ENCODE measurements at places on chromosomes 11 and 22. TPM values are rescaled to one million over a fixed set of nuclear protein-coding genes. Genes with fewer than 3 reads are reported as not detected.

GRCh38 chr22:47342446-47342845 is 580.0 kb downstream of the TBC1D22A start:
- no peak for DNase-seq

DNA sequence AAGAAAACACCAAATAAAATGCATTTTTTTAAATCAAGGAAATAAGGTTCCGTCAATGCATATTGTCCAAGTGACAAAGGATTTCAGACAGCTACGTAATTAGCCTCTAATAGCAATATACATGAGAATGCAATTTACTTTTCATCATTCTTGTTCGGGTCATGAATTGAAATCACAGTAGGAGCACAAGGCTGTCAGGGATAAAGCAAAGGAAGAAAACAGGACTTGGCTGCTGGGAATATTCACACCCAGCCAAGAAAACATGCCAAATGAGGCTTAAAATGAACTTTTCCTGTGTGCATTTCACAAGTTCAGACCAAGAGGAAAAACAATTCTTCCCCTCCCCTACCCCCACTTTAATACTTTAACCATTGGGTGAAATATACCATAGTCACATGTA is 188.6 kb downstream of the CWF19L2 start:
- DNase-seq, result no peak

KCNJ1 gene
- not detected for total RNA-seq

GRCh38 chr11:107202241-107202640 is 184.0 kb upstream of the GUCY1A2 start:
- no peak for DNase-seq

TMEM9B gene
- 25.6 TPM for total RNA-seq

- DNase-seq, result no peak
Measured at GRCh38 chr11:88655196-88655595, 317.7 kb upstream of the CTSC start.

GRCh38 chr11:120740380-120740779 is 228.8 kb downstream of the GRIK4 start:
- DNase-seq, result no peak

DNA sequence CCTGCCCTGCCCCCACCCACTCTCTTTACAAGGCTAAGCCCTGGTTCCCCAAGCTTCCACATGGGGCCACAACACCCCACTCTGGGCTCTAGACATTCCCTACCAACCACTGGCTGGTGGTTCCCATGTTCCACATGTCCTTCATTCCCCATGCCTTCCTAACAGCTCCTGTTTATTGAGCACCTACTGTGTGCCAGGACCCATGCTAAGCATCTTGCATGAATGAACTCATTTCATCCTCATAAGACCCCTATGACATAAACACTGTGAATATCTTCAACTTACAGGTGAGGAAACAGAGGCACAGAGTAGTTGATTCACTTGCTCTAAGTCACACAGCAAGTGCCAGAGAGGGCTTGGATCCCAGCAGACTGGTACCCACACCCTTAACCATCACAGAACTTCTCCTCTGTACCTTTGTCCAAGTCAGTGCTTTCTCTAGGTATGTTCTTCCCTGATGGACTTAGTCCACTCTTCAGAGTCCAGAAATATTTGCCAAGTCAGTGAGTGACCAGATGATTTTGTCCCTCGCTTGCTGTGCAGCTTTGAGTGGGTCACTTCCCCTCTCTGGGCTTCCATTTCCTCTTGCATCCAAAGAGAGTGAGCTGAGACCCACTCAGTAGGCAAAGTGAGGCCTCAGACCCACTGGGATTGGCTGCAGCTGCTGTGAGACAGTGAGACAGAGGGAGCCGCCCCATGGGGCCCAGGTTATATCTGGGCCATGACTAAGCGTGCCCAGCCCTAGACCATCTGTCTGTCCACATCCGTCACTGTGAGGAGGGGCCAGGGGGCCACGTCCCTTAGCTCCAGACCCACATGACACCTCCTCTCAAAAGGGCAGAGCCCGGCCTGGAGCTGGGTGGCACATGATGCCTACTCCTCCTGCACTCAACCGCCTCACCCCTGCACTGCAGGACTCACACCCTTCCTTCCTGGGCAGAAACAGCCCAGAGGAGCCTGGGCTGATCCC is 132.4 kb downstream of the MN1 start:
- DNase-seq, result peak; percentile 18

DNA sequence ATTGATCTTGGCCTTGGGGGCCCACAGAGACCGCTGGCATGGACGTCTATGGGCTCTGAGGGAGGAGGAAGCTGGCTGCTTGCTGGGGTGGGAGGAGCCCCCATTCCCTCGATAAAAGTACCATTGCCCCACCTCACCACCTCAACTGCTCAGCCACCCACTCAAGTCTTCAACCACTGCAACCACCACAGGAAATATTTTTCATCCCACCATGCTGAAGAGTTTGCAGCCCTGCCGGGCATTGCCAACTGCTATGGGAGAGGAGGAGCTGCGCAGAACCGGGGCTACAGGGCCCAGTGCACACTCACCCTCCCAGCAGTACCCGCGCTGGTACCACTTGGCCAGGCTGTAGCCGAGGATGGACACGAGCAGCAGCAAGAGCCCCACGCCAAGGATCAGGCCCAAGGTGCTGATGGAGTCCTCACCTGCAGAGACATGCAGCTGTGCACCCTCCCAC is 29.2 kb downstream of the IL10RA start:
- no peak for DNase-seq
